ENCODE measurements at places on chromosomes 7 and 10.
A peak's percentile ranks its signal among the peaks of the same experiment; 100 is the strongest.

DNA sequence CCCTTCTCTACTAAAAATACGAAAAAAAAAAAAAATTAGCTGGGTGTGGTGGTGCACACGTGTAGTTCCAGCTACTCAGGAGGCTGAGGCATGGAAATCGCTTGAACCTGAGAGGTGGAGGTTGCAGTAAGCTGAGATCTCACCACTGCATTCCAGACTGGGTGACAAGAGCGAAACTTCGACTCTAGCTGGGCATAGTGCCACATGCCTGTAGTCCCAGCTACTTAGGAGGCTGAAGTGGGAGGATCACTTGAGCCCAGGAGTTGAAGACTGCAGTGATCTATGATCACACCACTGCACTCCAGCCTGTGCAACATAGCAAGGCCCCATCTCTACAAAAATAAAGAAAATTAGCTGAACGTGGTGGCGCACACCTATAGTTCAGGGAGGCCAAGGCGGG, 1.2 kb upstream of the SPACDR start:
- DNase-seq, result no peak

- no peak for DNase-seq
These were observed 22.6 kb downstream of the CHCHD3 start for GRCh38 chr7:133059263-133059662.

- no peak for DNase-seq
These were observed 197.4 kb downstream of the AHR start for GRCh38 chr7:17495655-17496394.

- DNase-seq, result no peak
These were observed 262.2 kb upstream of the TCERG1L start for GRCh38 chr10:131573707-131574106.

DNA sequence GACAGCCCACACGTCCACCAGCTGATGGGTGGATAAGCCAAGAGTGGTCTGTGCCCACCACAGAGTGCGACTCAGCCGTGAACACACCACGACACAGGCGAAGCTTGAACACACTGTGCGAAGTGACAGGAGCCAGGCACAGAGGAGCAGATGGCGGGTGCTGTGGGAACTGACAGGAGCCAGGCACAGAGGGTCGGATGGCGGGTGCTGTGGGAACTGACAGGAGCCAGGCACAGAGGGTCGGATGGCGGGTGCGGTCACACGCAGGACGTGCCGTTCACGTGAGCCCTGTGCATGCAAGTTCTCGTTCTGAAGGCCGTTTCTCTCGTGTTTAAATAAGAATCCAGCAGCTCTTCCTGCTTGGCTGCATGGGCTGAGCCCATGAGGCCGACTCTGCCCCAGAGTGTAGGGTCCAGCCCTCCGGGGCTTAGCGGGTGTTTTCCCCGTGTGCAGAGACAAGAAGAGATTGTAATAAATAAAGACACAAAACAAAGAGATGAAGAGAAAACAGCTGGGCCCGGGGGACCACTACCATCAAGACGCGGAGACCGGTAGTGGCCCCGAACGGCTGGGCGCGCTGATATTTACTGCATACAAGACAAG, 5.9 kb upstream of the ADAP1 start:
- peak; percentile 69 for DNase-seq

DNA sequence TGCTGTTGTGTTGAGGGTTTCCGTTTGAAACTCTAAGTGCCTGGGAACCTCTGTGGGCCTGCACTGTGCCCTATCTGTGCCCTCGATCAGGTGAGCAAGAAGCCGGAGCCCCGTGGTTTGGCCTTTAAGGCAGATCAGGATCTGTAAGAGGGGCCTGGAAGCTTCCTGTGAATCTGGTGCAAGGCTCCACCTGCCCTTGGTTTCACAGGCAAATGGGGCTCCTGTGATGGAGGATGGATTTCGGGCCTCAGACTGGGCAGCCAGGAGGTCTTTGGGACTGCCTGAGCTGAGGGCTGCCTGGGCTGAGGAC, 21.6 kb downstream of the SCART1 start:
- DNase-seq, result no peak

DNA sequence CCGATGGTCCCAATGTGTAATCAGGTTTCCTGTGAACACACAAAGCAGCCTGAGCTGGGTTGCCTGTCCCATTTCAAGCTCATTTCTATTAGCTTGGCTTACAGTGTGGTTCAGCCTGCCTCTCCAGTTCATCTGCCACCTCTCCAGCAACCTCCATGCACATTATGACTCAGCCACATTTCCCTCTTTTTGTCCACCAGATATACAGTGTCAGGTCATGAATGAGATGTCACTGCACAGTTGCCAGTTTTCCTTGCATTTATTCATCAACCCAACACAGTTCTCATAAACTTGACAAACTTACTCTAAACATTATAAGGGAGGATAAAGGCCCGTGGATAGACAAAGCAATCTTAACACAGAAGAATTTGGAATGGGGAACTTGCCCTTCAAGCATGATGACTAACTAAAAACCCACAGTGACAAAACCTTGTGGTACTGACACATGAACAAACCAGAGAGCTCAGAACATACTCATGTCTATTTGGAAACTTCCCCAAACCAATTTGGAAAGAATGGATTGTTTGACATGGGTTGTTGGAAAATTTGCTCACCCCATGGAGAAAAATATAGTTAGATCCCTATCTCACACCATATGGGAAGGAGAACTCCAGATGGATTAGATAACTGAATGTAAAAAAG, 2.5 kb upstream of the CFAP58 start:
- DNase-seq, result no peak
